ENCODE measurements at places on chromosomes 13 and 19.

DNA sequence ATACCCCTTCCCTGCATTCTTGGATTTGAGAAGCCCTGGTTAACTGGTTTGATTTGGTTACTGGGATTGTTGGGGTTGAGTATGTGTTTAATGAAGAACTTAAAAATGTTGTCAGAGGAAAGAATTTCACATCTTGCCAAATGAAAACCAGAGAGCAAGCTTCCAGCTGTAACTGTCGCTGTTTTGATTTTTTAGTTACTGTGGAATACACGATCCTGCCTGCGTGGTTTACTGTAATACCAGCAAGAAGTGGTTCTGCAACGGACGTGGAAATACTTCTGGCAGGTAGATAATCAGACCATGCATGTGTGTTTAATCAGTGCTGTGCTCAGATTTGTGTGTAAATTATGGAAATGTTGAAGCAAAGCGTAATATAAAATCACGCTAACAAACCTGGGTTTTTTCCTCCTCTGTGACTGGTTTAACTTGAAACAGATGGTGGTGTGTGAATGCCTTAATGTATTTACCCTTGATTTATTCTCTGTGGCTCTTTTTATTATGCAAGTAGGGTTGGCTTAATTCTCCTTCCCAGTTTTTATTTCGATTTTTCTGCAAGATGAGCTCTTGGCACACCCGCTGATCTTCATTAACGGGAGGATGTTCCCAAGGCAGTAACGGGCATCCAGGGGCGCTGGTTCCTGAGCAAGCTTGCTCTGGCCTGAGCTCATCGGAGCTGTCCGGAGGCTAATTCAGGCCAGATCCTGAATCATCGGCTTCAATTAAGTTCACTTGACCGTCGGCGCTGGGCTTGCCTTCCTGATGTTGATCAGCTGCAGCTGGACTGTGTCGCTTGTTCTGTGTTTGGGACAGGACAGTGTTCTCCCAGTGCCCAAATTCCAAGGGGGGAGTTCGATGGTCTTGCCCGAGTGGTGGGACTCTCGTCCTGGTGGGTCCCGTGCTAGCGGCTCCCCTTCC is 16.0 kb downstream of the UPF1 start:
- no peak for DNase-seq

- DNase-seq = no peak
These were observed 430.5 kb downstream of the SLITRK6 start for GRCh38 chr13:85368686-85369085.

DNA sequence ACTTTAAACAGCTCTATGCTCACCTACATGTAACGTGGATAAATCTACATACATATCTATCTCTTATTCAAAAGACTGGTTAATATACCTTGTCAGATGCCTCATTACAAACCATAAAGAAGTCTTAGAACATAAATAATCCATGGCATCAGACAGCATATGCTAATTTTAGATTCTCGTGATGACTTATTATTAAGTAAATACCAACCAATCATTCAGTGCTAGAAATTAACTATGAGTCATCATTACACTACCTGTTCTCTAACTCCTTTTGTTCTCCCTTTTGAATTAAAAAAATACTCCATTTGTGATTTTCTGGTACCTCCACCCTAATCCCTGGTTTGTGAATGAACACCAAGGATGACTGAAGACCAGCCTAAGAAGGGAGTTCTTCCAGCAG is 754.3 kb upstream of the ARGLU1 start:
- no peak for DNase-seq

- no peak for DNase-seq
These were observed 13.5 kb downstream of the IL17D start for GRCh38 chr13:20716951-20717350.

DNA sequence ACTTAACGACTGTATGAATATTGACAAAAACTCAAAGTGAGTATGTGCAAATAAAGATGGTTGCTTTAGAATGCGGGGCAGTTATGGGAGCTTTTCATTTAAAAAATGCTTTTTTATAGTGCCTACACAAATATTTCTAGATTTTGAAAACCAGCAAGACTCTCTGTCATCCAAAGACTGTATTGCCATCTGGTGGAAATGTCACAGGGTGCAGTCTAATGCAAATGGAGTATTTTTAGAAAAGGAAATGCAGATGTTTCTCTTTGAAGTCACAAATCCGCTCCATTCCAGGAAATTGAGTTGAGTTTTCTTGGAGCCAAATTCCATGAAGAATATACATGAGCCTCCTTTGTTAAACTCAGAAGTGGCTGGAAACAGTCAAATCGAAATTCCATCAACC is 2.3 kb upstream of the C1QTNF9B start:
- no peak for DNase-seq

DNA sequence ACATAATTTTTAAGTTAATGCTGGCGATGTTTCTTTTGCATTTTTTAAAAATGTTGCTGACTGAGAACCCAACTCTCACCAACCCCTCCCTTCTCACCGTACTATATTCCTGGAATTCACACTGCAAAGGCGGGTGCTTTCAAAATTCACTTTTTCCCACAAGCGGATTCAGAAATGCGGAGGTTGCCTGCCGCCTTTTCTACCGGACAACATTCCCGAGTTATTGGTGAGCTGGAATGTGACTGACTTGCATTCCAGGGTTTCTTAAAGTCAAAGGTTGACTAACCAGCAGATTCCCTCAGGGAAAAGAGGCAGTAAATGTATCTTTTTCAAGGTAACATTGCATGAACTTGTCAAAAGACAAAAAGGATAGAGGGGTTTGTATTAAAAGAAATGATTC is 113.3 kb downstream of the RAB20 start:
- DNase-seq = no peak

GRCh38 chr13:72834601-72835000 is 52.7 kb downstream of the PIBF1 start:
- DNase-seq = no peak

DNA sequence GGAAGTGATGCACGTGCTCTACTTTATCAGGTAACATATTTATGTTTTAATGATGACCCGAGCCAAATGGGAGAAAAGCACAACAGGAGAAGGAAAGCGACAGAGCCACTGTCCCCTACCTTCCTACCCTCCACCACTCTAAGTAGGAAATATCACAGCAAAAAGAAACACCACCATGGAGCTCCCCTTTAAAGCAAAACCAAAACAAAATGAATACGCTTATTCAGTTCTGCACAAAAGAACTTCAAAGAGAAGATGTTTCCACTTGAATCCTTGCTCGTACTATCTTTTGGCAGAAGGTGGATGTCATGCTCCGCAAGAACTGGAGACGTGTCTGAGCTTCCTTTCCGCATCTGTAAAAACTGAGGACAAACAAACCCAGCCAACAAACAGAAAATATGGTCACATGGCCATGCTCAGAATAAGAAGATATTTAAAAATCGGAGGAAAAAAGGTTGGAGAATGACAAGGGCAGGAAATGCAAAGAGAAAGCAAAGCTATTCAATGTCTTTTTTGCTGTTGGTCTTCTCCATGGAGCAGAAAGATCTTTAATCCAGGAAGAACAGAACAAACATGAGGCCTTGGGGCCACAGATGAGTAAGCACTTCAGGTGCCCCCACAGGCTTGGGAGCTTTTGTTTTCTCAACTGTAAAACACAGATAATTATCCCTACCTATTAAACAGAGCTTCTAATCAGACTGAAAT is 19.5 kb downstream of the N4BP2L1 start:
- no peak for DNase-seq

- DNase-seq = no peak
These were observed 73.1 kb upstream of the SGCG start for GRCh38 chr13:23107665-23108064.

Measured in NK-92 treated with Interleukin-12 subunit alpha and Interleukin-12 subunit beta, amount 100 ng/mL, for 24 hours (cell line).